SW 1271 (cell line): ENCODE measurements at places on chromosomes 3 and 15.

DNA sequence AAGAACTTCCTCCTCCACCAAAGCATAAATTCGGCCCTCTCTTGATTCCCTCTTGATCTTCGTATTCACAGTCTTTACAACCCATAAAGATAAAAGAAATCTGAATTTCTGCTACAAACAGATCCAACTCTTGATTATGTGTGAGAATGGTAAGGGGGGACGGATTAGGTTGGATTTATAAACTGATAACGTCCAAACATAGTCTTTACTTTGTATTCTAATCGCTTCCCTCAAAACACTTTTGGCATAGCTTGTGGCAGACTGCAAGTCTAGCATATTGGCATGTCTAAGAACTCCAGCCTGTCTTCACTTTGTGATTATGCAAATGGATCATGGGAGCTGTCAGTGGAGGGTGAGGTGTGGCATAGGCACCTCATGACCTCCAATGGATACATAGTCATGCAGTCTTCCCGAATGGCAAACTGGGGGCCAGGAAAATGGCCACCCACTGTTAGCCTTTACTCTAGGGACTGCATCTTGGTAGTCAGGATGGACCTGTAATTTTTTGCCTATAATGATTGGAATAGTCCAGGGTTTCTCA is 24.3 kb upstream of the GPR171 start:
- no peak for DNase-seq

- DNase-seq = no peak
Observed at GRCh38 chr3:141499284-141499683, 12.5 kb downstream of the RASA2 start.

DNA sequence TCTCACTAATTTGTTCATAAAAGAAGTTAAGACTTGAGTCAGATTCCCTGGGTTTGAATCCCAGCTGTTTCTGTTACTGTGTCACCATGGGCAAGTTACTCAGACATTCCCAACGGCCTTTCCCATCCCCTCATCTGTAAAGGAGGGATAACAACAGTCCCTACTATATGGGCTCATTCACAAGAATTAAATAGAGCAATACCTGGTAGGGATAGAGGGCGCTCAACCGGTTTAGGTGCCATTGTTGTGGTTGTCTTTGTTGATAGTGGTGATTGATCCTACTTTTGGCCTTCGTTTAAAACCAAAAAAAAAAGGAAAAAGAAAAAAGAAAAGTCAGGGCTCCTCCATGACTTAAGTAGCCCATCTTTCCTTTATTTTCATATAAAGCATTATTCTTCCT is 563.1 kb downstream of the GRM7 start:
- no peak for DNase-seq

GRCh38 chr15:67957435-67958132 is 96.5 kb upstream of the PIAS1 start:
- DNase-seq = no peak

- DNase-seq = no peak
Observed at GRCh38 chr3:152235709-152236298, 32.9 kb upstream of the MBNL1 start.

GRCh38 chr15:80614711-80615360 is 80.3 kb upstream of the ABHD17C start:
- no peak for DNase-seq

DNA sequence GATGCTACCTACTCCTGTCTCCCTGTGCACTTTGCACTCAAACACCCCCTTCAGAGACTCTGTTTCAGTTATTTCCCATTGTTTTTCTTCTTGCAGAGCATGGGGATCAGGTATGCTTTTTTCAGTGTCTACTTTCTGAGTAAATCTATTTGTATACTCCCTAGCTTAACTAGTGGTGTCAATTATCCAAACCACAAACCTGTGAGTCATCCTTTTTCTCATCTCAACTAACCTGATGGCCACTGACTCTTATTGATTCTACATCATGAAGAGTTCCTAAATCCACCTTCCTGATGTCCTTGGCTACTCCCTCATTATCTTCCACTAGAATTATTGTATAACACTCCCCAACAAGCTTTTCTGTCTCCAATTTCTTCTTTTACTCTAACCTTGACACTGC is 68.0 kb downstream of the DIPK2A start:
- no peak for DNase-seq

DNA sequence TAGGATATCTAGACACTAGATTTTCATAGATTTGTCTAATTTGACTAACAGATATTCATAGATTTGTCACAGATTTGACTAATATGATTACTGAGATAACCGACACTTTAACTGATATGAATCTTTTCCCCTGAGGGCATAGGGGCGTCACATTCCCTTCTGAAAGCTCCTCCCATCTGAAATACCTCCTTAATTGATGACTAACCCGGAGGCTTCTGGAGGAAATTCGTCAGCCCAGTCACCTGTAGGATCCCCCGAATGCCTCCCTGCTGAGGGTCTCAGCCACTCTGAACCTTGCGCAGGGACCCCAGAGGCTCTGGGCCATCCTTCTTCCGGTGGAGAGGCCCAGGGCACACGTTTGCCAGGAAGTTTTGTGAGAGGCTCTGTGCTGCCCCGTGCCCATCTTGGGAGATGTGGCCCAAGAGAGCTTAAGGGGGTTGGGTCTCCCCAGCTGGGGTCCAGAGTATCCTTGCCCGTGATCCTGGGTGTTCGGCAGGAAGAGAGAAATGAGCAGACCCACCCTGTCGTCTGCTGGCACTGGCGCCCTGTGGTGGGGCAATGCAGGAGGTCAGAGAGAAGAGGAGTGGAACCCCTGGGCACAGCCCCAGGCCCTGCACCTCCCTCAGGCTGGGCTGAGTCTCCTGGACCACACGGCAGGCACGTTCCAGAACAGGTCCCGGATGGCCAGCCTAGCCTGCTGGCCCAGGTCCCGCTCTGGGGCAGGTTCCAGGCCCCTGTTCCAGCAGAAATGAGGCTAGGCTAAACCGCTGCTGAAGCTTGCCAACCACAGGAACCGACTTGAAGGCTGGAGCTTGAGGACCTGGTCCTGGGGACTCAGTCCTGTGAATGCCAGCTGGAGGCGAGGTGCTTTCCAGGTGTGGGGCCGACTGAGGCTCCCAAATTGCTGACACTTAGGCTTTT is 1.7 kb downstream of the PLA2G4D start:
- DNase-seq = no peak

- DNase-seq = no peak
Observed at GRCh38 chr15:66592505-66593218, 26.9 kb upstream of the LCTL start.

DNA sequence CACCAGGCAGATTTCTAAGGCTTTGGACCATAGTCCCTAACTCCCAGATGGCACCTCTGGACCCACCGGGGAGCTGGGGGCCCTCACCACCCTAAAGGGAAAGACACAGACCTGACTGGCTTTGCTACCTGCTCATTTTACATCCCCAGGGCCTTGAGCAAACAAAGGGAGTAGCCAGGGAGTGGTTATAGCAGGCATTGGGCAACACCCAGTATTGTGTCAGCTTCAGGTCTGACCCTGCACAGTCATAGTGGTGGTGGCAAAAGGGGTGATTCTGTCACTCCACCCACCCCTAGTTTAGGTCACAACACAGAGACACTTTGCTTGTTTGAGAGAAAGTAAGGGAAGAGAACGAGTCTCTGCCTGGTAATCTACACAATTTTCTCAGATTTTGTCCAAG is 352.5 kb downstream of the DIPK2A start:
- no peak for DNase-seq

DNA sequence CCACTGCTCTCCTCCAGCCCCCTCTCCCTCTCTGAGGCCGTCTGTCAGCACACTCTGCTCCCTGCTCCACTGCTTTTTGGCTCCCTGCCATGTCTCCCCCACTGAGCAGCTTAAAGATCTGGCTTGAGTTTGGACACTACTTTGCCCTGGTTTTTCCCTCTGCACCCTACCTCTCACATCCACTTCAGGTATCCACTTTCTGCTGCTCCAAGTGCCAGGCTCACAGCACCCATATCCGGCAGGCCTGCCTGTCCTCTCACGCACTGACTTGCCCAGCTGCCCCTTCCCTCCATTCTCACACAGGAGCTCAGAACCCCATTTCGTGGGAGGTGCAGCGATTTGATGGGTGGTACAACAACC is 3.7 kb downstream of the DUOX1 start:
- DNase-seq = no peak

- DNase-seq = no peak
Observed at GRCh38 chr15:44882499-44882968, 74.0 kb upstream of the TERB2 start.

- peak; percentile 18 for DNase-seq
Observed at GRCh38 chr3:13822042-13822441, 57.8 kb downstream of the WNT7A start.

DNA sequence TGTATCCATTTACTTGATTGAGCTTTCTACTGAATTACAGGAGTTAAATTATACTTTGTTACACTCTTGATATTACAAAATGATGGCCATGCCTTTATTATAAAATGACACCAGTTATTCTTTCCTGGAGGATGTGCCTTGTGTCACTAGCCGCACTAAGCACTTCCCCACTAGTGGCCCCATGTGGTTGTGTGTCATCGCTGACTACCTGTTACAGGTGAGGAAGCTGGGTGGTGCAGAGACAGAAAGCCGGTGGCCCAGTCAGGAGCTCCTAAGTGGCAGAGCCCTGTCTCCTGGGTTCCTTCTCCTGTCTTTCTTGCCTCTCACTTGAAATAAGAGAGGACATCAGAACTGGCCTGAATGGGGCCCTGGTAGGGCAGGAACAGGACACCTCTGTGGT is 96.8 kb downstream of the IGF1R start:
- no peak for DNase-seq

GRCh38 chr15:81183439-81183775 is 13.3 kb upstream of the IL16 start:
- no peak for DNase-seq

GRCh38 chr3:126338790-126339288 is 18.4 kb downstream of the KLF15 start:
- DNase-seq = no peak

- DNase-seq = peak; percentile 77
Observed at GRCh38 chr3:151864423-151865101, 8.9 kb upstream of the SUCNR1 start.

DNA sequence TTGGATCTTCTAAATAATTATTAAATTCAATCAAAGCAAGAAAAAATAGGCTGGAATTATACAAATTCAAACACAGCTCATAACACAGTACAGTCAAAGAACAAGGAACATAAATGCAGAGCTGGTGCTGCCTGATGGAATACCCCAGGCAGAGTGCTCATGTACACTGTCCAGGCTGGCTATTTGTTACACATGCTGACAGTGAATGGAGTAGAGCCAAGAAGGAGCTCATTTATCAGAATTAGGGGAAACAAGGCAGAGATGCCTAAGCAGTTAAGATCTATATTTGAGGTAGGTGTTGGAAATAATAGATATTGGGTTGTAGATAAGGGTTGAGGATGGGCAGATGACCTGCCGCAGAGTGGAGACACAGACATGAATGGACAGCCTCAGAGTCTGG is 788.2 kb upstream of the ARPP21 start:
- DNase-seq = no peak
